ENCODE measurements at places on chromosomes 12 and 14. TPM values are rescaled to one million over a fixed set of nuclear protein-coding genes. Genes with fewer than 3 reads are reported as not detected.

DNA sequence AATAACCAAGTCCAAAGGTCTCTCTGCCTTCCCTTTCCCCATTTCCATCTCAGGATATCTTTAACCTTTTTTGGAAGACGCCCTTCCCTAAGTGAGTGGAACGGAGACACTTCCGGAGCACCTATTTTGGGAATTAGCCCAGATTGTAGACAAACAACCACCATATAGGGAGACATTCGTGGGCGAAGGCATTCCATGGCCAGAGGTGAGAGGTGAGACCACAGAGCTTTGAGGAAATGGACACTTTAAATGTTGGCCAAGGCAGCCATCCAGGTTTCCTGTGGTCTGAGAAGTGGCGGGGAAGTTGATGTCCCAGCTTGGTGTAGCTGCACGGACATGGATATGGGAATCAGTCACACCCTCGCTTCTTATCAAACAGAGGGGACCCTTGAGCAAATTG, 69.4 kb upstream of the BDKRB2 start:
- no peaks in the 10 kb centered on the region for H3K4me1 ChIP-seq
- H3K36me3 ChIP-seq, result no peaks in the 10 kb centered on the region
- DNase-seq, result no peak
- H3K27me3 ChIP-seq, result no peaks in the 10 kb centered on the region
- no peak overlapping the region for H3K4me3 ChIP-seq

DNA sequence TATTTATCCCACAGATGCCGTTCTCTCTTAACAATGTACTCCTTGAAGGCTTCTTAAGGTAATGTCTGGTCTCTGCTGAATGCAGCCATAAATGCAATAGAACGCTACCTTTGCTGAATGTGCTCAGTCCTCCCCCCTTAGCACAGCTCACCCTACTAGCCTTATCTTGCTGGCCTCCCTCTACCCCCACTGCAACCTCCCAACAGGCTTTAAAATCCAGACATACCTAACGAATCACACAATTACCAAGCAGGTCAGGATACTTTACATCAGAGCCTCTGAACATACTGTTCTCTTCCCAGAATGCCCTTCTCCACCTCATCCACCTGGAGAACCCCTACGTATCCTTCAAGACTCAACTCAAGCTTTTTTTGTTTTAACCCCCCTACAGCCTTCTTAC, 51.0 kb upstream of the CRADD start:
- H3K27me3 ChIP-seq, result no peaks in the 10 kb centered on the region
- H3K4me3 ChIP-seq, result no peak overlapping the region
- no peak overlapping the region for H3K27ac ChIP-seq
- DNase-seq, result peak; percentile 6
- no peaks in the 10 kb centered on the region for H3K36me3 ChIP-seq

DNA sequence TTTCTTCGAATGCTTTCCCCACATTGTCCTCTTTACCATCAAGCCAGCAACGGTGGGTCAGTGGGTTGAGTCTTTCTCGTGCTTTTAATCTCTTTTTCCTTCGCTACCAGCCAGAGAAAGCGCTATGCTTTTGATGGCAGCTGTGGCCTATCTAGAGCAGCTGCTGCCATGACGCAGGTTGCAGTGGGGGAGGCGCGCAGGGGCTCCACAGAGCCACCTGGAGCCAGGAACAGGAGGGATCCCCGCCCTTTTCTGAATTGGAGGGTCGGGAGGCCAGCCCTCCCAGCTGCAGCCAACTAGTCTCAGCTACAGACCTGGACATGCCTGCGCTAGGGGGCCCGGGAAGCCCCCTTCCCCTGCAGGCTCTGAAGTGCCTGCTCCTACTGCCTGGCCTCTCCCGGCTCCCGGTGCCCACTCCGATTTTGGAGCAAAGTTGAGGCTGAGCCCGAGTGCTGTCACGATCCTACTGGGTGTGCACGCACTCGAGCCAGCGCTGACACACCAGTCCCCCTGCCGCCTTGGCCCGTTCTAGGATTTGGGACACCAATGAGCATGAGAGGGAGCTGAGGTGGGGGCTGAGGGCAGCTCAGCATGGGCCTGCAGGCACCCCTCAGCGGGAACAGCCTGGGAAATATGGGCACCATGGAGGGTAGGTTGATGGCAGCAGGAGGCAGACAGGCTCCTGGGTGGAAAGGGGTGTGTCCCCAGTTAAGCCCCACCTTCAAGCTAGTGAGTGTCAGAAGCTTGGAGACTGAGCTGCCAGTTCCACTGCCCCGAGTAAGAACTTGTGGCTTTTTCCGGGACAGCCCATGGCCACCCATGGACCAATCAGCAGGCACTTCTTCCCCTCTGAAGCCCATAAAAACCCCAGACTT, 784.2 kb downstream of the SLC6A15 start:
- H3K27ac ChIP-seq, result no peak overlapping the region
- no peak overlapping the region for H3K4me3 ChIP-seq
- no peaks in the 10 kb centered on the region for H3K27me3 ChIP-seq
- no peak for DNase-seq

- no peak for DNase-seq
- H3K36me3 ChIP-seq, result no peaks in the 10 kb centered on the region
- no peaks in the 10 kb centered on the region for H3K27me3 ChIP-seq
- H3K4me3 ChIP-seq, result no peak overlapping the region
Observed at GRCh38 chr12:59122784-59123183, 202.5 kb upstream of the LRIG3 start.

DNA sequence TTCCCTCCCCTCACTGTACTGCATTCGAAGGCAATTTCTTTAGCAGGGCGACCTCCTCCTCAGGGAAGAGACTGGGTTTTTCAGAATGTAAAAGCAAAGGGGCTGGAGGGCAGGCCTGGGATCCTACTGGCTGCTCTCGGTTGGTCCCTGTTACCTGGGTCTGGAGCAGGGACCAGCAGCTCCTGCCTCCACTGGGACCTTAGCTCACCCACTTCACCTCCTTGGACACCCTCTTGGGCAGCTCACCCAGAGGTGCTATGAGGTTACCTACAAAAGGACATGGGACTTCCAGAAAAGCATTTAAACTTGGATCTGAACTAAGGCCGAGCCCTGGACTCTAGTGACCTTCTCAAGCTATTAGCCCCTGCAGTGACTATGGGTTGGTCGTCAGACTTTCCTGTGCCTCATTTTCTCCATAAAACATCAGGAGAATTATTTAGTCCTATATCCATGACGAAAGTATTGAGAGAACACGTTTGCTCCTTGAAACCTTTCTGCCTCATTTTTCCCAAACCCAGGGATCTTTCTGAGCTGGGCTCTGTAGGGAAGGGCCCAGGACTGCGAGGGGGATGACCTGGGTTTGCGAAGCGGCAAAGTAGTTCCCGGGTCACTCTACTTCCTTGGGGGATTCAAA, 65.0 kb downstream of the FBXL14 start:
- H3K36me3 ChIP-seq, result no peaks in the 10 kb centered on the region
- DNase-seq, result no peak
- H3K27me3 ChIP-seq, result peaks cover 63% of the 10 kb centered on the region
- peak overlapping the region; percentile 74 for H3K4me3 ChIP-seq
- H3K27ac ChIP-seq, result no peak overlapping the region

DNA sequence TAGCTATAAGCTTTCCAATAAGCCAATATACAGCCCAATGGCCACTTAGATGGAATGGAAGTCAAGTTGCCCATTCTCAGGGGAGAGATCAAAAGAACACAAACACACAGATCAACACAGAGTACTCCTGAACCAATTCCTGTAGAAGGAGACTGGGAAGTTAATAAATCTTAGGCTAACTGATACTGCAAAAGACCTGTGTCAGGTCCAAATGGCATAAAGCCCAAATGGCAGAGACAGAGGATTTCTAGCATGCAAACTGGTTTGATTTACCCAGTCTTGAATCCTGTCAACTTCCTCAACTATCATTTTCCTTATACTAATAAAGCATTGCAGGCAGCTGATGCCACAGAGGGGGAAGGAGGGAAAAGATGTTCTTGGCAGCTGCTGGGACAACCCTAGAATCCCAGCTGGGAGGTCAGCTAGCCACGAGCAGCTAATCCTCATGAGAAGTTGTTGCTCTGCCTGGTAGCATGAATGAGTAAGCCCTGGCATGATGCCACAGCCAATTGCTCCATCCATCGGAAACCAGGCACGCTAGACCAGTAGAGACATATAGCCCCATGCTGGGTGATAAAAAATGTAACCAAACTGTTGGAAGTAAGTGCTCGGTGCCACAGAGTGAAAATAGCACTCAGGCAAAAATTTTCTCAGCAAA, 26.2 kb downstream of the ANG start:
- no peak overlapping the region for H3K4me3 ChIP-seq
- H3K27ac ChIP-seq, result no peak overlapping the region
- no peak for DNase-seq
- H3K27me3 ChIP-seq, result no peaks in the 10 kb centered on the region
- H3K4me1 ChIP-seq, result no peaks in the 10 kb centered on the region

DNA sequence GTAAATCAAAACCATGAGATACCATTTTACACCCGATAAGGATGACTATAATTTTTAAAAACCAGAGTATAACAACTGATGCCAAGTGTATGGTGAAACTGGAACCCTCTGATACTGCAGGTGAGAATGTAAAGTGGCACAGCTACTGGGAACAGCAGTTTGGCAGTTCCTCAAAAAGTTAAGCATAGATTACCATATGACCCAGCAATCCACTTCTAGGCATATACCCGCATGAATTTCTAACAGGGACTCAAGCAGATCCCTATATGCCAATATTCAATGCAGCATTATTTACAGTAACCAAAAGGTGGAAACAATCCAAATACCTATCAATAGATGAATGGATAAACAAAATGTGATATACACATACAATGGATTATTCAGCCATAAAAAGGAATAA, 57.4 kb downstream of the BAZ1A start:
- H3K36me3 ChIP-seq, result no peaks in the 10 kb centered on the region
- no peak overlapping the region for H3K4me3 ChIP-seq
- no peak overlapping the region for H3K27ac ChIP-seq
- no peak for DNase-seq
- H3K27me3 ChIP-seq, result no peaks in the 10 kb centered on the region

DNA sequence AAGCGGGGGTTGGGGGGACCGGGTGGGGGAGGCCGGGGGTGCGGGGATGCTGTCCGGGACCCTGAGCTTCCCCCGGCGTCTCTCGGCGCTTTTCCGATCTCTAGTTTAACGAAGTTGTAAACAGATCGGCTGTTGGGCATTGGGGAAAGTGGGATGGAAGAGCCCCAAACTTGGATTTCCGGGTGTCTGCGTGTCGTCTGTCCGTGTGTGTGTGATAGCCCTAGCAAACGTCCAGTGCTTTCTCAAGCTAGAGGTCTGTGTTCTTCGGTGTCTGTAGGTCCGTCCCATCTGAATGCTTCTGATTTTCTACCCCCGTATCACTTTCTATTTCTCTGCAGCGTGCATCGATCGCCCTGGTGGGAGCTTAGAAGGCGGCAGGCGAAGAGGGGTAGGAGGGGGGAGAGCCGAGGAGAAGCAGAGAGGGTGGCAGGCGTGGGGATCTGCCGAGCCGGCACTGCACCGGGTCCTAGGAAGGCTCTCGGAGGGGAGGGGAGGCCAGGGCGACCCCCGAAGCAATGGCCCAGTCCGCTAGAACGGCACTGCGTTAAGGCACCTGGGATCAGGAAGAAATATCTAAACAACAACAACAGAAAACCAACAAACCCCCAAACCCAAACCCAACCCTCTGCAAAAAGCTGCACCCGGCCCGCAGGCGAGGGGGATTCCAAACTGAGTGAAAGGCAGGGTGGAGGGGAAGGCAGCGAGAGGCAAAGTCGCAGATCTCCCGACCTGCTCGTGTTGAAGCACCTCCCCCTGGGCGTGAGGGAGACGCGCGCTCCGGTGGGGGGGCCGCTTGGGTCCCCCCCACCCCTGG, 1.0 kb downstream of the KCNA1 start:
- peak overlapping the region; percentile 70 for H3K4me3 ChIP-seq
- no peaks in the 10 kb centered on the region for H3K36me3 ChIP-seq
- H3K27ac ChIP-seq, result no peak overlapping the region
- no peak for DNase-seq

- no peaks in the 10 kb centered on the region for H3K4me1 ChIP-seq
- no peak overlapping the region for H3K4me3 ChIP-seq
- H3K27ac ChIP-seq, result no peak overlapping the region
Observed at GRCh38 chr12:63981343-63981742, 136.8 kb downstream of the SRGAP1 start.

GRCh38 chr12:49550693-49551252, 11.9 kb downstream of the KCNH3 start:
- DNase-seq, result no peak
- H3K4me3 ChIP-seq, result no peak overlapping the region
- peaks cover 12% of the 10 kb centered on the region for H3K4me1 ChIP-seq
- peaks cover 48% of the 10 kb centered on the region for H3K27me3 ChIP-seq
- H3K36me3 ChIP-seq, result no peaks in the 10 kb centered on the region

GRCh38 chr12:47808050-47808449, 11.7 kb downstream of the HDAC7 start:
- no peak for DNase-seq
- peaks cover 29% of the 10 kb centered on the region for H3K4me1 ChIP-seq
- no peak overlapping the region for H3K4me3 ChIP-seq

DNA sequence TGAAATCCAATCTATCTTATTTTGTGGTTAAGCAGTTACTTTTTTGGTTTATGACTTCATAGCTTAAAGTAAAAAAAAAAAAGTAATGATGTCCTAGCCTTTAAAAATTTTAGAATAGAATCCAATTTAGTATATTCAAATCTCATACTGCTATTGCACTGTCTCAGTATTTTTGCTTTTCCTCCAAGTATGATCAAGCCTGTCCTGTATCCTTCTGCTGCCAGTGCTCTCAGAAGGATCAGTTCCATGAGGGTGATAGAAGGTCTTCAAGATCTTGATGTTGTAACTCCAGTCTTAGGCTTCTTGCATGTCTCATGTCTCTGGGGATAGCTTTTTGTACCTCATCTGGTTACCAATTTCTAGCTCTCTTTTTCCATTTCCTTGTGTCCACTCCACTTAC, 324.2 kb upstream of the FAR2 start:
- H3K4me3 ChIP-seq, result no peak overlapping the region
- H3K36me3 ChIP-seq, result no peaks in the 10 kb centered on the region
- no peaks in the 10 kb centered on the region for H3K27me3 ChIP-seq
- no peak for DNase-seq
- no peaks in the 10 kb centered on the region for H3K4me1 ChIP-seq

DNA sequence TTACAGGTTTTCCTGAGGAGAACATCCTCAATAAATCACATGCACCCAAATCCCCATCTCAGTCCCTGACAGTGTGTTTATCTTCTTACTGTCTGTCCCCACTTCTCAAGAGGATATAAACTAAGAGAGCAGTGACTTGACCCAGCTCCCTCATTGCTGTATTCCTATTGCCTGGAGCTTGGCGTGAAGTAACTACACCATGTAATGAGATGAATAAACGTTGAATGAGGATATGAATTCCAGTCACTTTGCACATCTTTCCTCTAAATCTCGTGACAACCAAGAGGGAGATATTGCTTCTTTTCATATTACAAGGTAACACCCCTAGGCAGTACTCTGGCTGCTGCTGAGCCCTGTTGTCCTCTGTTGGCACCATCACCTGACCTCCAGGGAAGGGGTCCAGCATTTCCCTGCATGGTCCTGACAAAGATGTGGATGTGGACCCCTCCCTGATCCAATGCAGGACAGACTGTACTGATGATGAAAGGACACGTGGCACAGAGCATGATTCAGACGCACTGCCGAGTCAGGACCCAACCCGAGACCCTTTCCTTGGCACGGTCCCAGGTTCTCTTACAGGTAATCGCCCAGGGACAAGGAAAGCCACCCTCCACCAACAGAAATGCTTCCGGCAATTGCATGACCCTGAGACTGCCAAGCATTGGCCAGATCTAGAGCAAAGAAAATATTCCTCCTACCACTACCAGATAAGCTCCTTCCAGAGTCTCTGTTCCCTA, 47.7 kb upstream of the CPM start:
- H3K27me3 ChIP-seq, result no peaks in the 10 kb centered on the region
- H3K4me3 ChIP-seq, result no peak overlapping the region
- peaks cover 4% of the 10 kb centered on the region for H3K4me1 ChIP-seq
- H3K27ac ChIP-seq, result no peak overlapping the region

The SMOC1 gene
- 2.4 TPM for total RNA-seq

The CARMIL3 gene
- 9.0 TPM for total RNA-seq

The KRT72 gene
- not detected for total RNA-seq

The OR11H7 gene
- not detected for total RNA-seq

The ZC3H10 gene
- 11.2 TPM for total RNA-seq
